ENCODE measurements at places on chromosomes 5 and 9. TPM values are rescaled to one million over a fixed set of nuclear protein-coding genes. Genes with fewer than 3 reads are reported as not detected.

DNA sequence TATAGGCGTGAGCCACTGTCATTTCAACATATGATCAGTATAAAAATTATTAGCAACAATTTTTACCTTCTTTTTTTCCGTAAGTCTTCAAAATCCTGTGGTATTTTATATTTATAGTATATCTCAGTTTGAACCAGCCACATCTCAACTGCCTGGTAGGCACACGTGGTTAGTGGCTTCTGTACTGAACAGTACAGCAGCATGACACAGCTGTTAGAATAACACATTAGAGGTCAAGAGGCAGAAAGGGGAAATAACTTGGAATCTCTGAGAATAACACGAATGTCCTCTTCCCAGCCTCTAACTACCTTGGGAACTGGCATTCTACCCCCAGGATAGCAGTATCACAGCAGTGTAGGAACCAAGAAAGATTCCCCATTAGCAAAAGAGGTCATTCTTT is 108.5 kb upstream of the IQGAP2 start:
- DNase-seq = no peak
- H3K27me3 ChIP-seq = no peaks in the 10 kb centered on the region
- peaks cover 24% of the 10 kb centered on the region for H3K4me1 ChIP-seq
- H3K4me3 ChIP-seq = no peak overlapping the region
- H3K36me3 ChIP-seq = no peaks in the 10 kb centered on the region
- H3K27ac ChIP-seq = peak overlapping the region; percentile 34

- H3K36me3 ChIP-seq = peaks cover 24% of the 10 kb centered on the region
- no peak overlapping the region for H3K4me3 ChIP-seq
- H3K27me3 ChIP-seq = no peaks in the 10 kb centered on the region
- DNase-seq = no peak
Measured at GRCh38 chr5:37056762-37057161, 180.2 kb downstream of the NIPBL start.

DNA sequence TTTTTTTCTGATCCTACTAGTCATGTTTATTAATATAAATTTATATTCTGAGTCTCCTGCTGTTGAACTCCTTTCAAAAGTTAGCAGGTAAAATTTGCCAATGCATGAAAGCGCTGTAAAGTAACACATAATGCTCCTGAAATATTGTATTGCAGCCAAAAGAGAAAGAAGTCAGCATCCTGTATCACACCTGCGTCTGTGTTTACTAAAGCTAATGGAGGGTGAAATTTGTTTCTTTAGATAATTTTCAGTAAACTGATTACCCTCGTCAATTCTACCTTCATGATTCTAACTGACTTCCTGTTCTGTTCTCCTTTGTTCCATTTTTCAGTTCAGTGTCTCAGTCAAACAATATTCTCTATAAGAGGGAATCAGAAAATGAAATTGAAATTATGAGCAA is 415.4 kb downstream of the CDH9 start:
- no peaks in the 10 kb centered on the region for H3K27me3 ChIP-seq
- H3K4me1 ChIP-seq = no peaks in the 10 kb centered on the region
- H3K4me3 ChIP-seq = no peak overlapping the region
- no peak for DNase-seq
- no peak overlapping the region for H3K27ac ChIP-seq
- H3K36me3 ChIP-seq = no peaks in the 10 kb centered on the region

GRCh38 chr9:37452611-37453010 is 12.6 kb downstream of the ZBTB5 start:
- H3K27ac ChIP-seq = no peak overlapping the region
- peaks cover 4% of the 10 kb centered on the region for H3K4me1 ChIP-seq
- no peak overlapping the region for H3K4me3 ChIP-seq
- peaks cover 2% of the 10 kb centered on the region for H3K36me3 ChIP-seq
- DNase-seq = no peak
- no peaks in the 10 kb centered on the region for H3K27me3 ChIP-seq

GRCh38 chr5:168781941-168782571 is 202.9 kb upstream of the PANK3 start:
- DNase-seq = no peak
- H3K4me3 ChIP-seq = no peak overlapping the region
- no peaks in the 10 kb centered on the region for H3K36me3 ChIP-seq
- H3K4me1 ChIP-seq = peaks cover 9% of the 10 kb centered on the region
- no peaks in the 10 kb centered on the region for H3K27me3 ChIP-seq
- no peak overlapping the region for H3K27ac ChIP-seq

DNA sequence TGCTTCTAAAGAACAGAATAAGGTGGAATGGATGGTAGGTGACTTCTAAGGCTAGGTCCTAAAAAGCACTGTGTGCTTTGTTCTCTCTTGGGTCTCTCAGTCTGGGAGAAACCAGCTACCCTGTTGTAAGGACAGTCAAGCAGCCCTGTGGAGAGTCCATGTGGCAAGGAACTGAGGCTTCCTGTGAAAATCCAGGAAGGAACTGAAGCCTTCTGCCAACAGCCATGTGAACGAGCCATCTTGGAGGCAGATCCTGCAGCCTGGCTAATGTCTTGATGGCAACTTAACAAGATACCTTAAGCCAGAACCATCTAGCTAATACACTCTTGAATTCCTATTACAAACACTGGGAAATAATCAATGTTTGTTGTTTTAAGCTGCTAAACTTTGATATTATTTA is 100.1 kb upstream of the PCA3 start:
- no peak for DNase-seq
- H3K27ac ChIP-seq = no peak overlapping the region
- H3K36me3 ChIP-seq = no peaks in the 10 kb centered on the region
- no peaks in the 10 kb centered on the region for H3K27me3 ChIP-seq
- peaks cover 15% of the 10 kb centered on the region for H3K4me1 ChIP-seq

DNA sequence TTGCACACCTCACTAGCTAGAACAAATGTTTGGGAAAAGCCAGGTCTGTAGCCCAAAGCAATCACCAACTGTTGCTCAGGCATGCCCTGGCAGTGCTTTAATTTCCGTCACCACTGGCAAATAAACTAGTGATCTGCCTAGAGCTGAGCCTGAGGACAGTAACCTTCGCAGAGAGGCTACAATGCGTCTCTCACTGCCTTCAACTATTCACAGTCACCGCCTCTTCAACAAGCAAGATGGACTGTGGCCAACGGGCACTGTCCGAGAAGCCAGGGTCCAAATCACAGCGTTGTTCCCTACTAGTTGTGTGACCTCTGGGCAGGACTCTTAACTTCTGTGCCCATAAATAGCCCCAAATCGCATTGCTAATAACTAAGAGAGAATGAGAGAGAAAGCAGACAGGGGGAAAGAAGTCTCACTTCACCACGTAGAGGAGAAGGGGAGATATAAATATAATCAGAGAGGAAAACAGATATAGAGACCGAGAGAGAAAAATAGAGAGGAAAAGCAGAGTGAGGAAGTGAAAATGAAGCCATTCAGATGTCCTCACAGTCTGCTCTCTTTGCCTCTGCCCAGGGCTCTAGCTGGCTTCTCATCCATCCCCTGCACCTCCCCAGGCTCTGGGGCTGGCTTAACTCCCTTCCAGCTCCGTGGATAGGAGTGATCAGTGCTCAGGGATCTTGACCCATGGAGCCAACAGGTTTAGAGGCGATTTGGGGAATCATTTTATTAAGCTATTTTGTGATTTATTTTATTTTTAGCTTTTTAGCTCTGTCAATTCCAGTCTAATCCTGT is 157.9 kb downstream of the ZDHHC21 start:
- no peak for DNase-seq
- H3K27ac ChIP-seq = no peak overlapping the region
- no peak overlapping the region for H3K4me3 ChIP-seq
- no peaks in the 10 kb centered on the region for H3K36me3 ChIP-seq
- H3K27me3 ChIP-seq = no peaks in the 10 kb centered on the region
- H3K4me1 ChIP-seq = no peaks in the 10 kb centered on the region

GRCh38 chr5:124021776-124022175 is 509.8 kb downstream of the CSNK1G3 start:
- no peaks in the 10 kb centered on the region for H3K27me3 ChIP-seq
- H3K27ac ChIP-seq = no peak overlapping the region
- DNase-seq = no peak

DNA sequence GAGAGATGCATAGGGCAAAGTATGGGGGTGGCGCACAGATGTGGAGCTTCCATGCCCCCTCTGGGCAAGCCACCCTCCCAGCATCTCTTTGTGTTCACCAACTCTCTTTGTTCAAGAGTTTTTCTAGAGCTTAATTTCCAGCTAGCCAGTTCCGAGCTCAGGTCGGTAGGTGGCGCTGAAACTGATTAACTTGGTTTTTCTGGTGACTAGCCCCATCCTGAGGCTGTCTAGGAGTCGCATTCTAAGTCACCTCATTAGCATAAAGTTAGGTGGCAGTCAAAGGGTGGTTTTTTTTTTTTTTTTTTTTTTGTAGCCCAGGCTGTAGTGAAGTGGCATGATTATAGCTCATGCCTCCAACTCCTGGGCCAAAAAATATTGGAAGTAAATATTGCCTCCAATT is 476.4 kb downstream of the KDM4C start:
- peaks cover 7% of the 10 kb centered on the region for H3K4me1 ChIP-seq
- no peak overlapping the region for H3K4me3 ChIP-seq
- no peaks in the 10 kb centered on the region for H3K27me3 ChIP-seq
- H3K36me3 ChIP-seq = no peaks in the 10 kb centered on the region

DNA sequence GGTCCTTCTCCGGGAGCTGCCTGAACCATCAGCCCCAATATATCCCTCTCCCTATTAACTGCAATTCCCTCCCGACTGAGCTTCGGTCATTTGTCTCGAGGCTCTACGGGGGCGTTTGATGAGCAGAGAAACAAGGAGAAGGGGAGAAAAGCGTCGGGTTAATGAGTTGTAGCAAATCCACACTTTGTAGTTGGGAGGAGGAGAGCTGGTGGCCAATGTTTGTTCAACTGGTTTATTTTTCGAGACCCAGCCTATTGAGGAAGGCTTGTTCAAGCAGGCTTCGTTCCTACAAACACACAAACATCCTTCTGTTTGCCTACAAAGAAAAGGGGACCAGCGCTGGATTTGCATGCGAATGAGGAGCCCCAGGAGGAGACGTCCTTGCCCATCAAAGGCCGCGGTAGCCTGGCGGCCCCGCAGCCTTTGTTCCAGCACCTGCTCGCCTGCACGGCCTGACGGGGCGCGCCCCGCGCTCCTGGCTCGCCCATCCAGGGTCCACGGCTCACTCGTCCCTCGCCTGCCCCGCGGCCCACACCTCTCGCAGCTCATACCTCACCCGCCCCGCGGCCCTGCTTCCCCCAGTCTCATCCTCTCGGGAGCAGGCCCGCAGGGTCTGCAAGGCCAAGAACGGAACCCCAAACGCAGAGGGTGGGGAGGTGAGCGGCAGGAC is 4.6 kb downstream of the FOXD1 start:
- no peak overlapping the region for H3K27ac ChIP-seq
- no peaks in the 10 kb centered on the region for H3K36me3 ChIP-seq
- H3K4me3 ChIP-seq = no peak overlapping the region
- H3K4me1 ChIP-seq = peaks cover 9% of the 10 kb centered on the region
- peaks cover 93% of the 10 kb centered on the region for H3K27me3 ChIP-seq

- no peaks in the 10 kb centered on the region for H3K4me1 ChIP-seq
- no peaks in the 10 kb centered on the region for H3K36me3 ChIP-seq
- H3K4me3 ChIP-seq = no peak overlapping the region
- no peak for DNase-seq
- H3K27me3 ChIP-seq = no peaks in the 10 kb centered on the region
Measured at GRCh38 chr5:155461304-155461703, 447.7 kb downstream of the KIF4B start.

DNA sequence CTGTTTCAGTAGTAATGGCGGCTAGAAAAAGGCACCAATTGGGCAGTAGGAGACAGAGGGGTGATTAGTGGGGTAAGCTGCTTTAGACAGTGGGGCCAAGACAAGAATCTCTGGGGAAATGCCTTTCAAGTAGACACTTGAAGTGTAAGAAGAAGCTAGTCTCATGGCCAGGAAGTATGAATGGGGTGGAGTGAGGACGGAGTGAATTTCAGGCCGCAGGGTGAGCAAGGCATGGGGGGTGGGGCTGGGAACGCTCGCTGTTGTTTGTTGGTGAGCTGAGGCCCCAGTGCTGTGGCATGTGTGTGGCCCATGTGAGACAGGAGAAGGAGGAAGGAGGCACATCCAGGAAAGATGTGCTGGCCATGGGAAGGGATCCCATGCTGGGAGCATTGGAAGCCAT is 149.2 kb upstream of the NFIL3 start:
- H3K36me3 ChIP-seq = no peaks in the 10 kb centered on the region
- no peak overlapping the region for H3K27ac ChIP-seq
- DNase-seq = no peak
- no peaks in the 10 kb centered on the region for H3K27me3 ChIP-seq

GRCh38 chr5:145701404-145701803 is 133.7 kb downstream of the PRELID2 start:
- H3K4me1 ChIP-seq = no peaks in the 10 kb centered on the region
- no peaks in the 10 kb centered on the region for H3K36me3 ChIP-seq
- H3K27ac ChIP-seq = no peak overlapping the region

GRCh38 chr9:21964925-21965385 is 29.2 kb downstream of the CDKN2A start:
- H3K27me3 ChIP-seq = peaks cover 53% of the 10 kb centered on the region
- H3K4me1 ChIP-seq = peaks cover 20% of the 10 kb centered on the region
- H3K36me3 ChIP-seq = no peaks in the 10 kb centered on the region
- H3K4me3 ChIP-seq = peak overlapping the region; percentile 30
- no peak for DNase-seq
- H3K27ac ChIP-seq = no peak overlapping the region

DNA sequence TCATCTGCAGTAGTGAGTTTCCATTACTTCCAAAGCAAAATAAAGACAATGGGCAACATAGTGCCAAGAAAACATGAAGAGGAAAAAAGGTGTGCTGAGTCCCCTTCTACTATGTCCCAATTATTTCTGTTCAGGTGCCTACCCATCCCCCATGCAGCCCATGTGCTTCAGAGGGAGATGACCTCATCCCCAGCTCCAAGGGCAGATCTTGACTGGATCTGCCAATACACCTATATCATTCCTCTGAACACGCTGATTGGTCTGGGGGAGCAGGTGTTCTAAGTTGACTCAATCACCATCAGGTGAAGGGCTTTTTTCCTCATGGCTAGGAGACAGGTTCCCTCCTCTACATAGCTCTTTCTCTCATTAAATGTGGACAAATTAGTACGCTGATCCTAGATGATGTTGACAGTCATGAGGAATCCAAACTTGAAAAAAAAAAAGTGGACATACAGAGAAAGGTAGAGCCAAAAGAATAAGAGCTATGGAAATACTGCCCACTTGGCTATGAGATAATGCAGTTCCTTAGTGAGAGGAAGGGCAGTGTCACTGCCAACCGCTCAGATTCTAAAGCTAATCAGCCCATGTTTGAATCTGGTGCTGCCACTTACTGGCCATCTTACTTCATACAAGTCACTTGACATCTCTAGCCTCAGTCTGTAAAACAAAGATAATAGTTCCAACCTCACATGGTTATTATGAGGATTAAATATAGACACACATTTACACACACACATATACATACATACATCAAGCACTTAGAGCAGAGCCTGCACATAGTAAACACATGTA is 23.1 kb downstream of the PRELID2 start:
- DNase-seq = no peak
- H3K4me3 ChIP-seq = no peak overlapping the region
- no peak overlapping the region for H3K27ac ChIP-seq
- H3K27me3 ChIP-seq = no peaks in the 10 kb centered on the region
- no peaks in the 10 kb centered on the region for H3K36me3 ChIP-seq
- no peaks in the 10 kb centered on the region for H3K4me1 ChIP-seq

- no peaks in the 10 kb centered on the region for H3K36me3 ChIP-seq
- no peak for DNase-seq
- no peaks in the 10 kb centered on the region for H3K4me1 ChIP-seq
Measured at GRCh38 chr9:102445181-102445747, 549.9 kb upstream of the CYLC2 start.

QRFP gene
- 0.05 TPM for total RNA-seq

TIMD4 gene
- total RNA-seq = 25.4 TPM

SETD9 gene
- total RNA-seq = 4.8 TPM

ARHGEF39 gene
- total RNA-seq = 3.9 TPM

FOXD4L5 gene
- 0.09 TPM for total RNA-seq

NPR3 gene
- 4.9 TPM for total RNA-seq

PAPPA gene
- total RNA-seq = 0.28 TPM

PCDHA2 gene
- total RNA-seq = not detected

CBY3 gene
- 0.19 TPM for total RNA-seq

MEGF10 gene
- 1.1 TPM for total RNA-seq

SLC45A2 gene
- total RNA-seq = not detected

Measured in thymus (tissue), 14 donors.